ENCODE measurements at places on chromosomes 16 and 17. TPM values are rescaled to one million over a fixed set of nuclear protein-coding genes. Genes with fewer than 3 reads are reported as not detected.

DNA sequence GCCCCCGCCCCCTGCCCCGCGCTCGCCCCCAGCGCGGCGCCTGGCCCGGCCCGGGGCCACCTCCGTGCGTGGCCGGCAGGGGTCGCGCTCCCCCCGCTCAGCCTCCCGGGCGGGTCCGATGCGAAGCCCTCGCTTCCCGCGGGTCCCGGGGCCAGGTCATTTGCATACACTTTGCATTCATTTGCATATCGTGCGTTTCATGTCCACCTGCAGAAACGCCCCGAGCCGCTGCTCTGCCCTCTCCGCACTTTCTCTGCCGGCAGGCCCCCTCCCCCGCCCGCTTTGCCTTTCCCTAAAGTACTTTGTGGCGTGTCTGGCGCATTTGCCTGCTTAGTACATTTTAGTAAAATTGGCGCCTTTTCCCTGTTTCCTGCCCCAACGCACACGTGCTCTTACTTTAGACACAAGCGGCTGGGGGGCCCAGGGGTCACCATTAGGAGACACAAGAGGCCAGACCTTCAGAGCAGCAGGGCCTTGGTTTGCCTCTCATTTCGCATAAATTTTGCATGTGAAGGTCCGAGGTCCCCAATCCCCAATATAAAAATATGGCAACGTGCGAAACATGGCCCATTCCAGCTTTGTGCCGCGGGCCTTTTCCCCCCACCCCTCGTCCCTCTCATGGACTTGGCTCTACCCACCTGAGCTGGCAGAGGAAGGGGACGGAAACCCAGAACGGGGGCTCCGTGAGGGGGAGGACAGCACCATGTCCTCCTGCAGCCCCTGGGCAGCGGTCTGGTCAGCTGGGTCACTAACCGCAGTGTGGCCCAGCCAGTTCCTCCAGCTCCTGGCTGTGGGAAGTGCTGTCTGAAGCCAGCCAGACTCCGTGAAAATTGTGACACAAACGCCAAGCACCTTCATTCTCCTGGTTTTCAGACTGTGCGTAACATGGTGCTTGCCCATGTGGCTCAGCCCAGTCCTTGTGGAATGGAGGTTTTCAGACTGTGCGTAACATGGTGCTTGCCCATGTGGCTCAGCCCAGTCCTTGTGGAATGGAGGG is 34.8 kb downstream of the CBFA2T3 start:
- peak; percentile 36 for DNase-seq
- no peaks in the 10 kb centered on the region for H3K27me3 ChIP-seq
- no peaks in the 10 kb centered on the region for H3K36me3 ChIP-seq

The TEPSIN gene
- 50.6 TPM for total RNA-seq

- DNase-seq, result no peak
- H3K4me1 ChIP-seq, result peaks cover 7% of the 10 kb centered on the region
- H3K4me3 ChIP-seq, result peak overlapping the region; percentile 82
- no peaks in the 10 kb centered on the region for H3K27me3 ChIP-seq
These were observed 1.0 kb downstream of the KAT8 start for GRCh38 chr16:31118223-31119155.

DNA sequence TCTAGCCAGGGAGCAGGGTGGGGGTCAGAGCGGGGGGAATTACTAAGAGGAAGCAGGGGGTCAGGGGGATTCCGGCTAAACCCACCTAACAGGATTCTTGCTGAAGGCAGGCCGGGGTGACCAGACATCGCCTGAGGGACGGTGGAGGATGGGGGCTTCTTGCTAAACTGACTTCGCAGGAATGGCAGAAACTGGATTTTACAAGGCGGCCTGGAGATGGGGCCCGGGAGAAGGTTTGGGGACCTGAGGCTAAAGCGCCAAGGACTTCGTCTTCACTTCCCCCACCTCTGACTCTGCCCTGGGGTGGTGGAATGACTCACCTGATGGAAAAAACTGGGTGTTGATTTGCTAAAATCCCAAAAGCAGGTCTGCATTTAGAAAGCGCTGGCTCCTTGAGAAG is 23.5 kb downstream of the LGALS3BP start:
- H3K36me3 ChIP-seq, result no peaks in the 10 kb centered on the region
- H3K27me3 ChIP-seq, result no peaks in the 10 kb centered on the region
- no peak for DNase-seq
- H3K4me1 ChIP-seq, result peaks cover 35% of the 10 kb centered on the region
